Stimulated activated CD8-positive, alpha-beta memory T cell treated with anti-CD3 and anti-CD28 coated beads, Interleukin-12 subunit alpha, Interleukin-12 subunit beta, amount 100 ng/mL, for 1 hour (primary cell): ENCODE measurements at places on chromosomes 11 and 22.

- DNase-seq: no peak
Measured at GRCh38 chr11:29352273-29352795, 664.5 kb downstream of the KCNA4 start.

- no peak for DNase-seq
Measured at GRCh38 chr11:45384711-45385241, 98.6 kb upstream of the SYT13 start.

- DNase-seq: no peak
Measured at GRCh38 chr11:27520226-27520625, 13.7 kb upstream of the LIN7C start.

DNA sequence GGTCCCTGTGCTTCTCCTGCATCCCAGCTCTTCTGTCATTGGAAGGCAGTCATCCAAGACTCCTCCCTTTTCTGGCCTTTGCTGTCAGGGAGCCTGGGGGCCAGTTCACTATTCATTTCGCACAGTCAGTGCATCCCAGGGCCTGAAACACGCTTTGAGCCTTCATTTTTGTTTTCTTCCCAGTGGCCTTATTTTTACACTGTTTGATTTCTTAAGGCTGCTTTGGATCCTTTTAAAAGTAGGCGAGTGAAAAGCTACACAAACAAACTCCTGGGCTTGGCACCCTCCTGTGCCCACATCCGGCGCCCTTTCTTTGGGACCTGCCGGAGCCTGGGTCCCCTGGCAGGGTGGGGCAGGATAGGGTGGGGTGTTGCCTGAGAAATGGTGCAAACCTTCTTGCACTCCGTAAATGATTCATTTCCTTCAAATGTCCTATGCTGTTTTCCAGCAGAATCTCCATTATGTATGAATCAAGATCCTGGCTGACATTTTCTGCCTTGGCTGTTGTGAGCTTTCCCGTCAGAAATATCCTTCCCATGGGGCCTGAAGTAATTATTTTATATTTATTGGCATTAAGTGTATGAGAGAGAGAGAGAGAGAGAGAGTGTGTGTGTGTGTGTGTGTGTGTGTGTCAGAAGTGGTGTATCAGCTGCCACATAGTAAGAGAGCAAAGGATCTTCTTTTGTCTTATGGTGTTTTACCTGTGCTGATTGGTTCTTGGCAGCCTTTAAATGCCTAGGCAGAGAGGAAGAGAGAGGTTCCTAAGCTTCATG, 45.6 kb downstream of the BCR start:
- no peak for DNase-seq

DNA sequence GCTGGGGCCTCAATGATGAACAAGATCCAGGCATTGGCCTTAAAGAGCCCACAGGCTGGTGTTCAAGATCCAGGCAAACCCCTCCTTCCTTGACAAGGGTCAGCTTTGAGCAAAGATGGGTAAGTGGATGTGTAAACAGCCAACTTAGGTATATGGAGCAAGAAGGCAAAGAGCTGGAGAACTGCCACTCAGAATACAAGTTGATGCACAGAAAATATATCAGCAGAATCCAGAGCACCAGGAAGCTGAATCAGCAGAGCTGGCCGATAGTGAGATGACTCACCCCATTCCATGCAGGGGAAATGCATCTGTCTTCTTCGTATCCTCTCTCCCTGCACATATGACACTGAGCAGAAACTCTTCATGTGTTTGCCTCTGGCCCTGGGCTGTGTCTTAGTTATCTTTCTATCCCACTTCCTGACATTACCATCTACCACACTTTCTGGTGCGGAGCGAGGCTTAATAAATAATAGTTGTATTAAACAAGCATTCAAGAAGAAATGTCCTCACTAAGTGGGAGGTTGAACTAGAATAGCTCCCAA, 57.8 kb downstream of the ENDOD1 start:
- no peak for DNase-seq

DNA sequence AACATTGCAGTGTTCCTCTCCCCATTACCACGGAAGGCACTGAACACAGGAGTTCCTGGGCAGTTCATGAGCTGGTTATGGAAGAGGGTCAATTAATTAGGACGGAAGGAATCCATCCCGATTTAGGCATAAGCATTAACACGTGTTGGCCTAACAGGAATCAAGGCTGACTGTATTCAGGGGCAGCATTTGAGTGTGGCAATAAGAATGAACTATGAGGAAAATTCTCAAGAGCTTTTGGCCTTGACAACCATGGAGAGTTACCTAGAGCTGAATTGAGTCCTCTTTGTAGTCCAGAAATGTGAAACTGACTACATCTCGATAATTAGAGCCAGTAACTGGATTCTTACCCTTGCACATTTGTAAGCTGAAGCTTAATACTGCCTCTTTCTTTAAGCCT, 82.4 kb upstream of the CRTAM start:
- no peak for DNase-seq
